ENCODE measurements at places on chromosomes 12 and 14. TPM values are rescaled to one million over a fixed set of nuclear protein-coding genes. Genes with fewer than 3 reads are reported as not detected.

DNA sequence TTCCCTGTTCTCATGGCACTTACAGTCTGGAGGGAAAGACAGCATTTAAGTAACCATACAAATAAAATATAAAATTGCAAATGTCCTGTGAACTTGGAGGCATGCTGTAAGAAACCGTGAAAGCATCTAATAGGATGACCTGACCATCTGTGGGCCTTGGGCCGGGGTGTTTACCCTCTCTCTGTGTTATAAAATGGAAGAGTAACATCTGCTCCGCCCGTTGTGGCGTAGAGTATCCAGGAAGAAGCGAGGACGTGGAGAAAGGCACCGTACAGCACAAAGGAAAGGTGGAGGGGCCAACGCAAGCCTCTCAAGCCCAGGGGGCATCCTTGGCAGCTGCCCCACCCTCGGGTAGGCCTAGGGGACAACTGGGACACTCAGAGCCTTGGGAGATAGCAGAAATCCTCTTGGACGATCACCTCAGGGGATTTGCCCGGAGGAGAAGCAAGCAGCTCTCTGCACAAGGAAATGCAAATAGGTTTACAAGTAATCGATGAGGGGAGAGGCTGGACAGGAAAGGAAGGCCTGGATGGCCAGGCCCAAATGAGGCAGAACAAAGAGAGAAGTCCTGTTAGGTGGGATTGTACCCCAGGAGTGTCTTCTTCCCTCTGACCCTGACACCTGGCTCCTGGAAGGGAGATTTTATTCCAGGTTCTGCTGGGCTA lies 26.2 kb downstream of the VSX2 start:
- no peak for DNase-seq

DNA sequence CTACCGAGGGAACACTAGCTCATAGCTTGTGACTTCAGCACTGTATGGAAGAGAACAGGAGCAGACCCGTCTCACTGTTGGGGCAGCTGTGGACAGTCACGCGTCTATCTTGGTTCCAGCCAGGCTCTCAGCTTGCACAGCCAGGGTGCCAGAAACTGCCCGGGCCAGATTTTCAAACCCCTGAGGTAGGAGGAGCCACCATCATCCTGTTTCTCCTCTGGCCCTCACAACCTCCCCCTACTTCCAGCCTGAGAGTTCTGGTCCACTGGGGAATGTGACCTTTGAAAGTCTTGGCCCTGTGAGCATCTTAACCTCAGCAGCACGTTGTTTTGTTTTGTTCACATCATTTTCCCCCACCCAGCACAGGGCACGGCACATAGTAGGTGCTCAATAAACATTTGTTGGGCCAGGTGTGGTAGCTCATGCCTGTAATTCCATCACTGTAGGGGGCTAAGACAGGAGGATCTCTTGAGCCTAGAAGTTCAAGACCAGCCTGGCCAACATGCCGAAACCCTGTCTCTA lies 50.4 kb downstream of the PSMA6 start:
- DNase-seq = no peak

GRCh38 chr12:119501052-119501451 lies 92.5 kb upstream of the TMEM233 start:
- no peak for DNase-seq

- no peak for DNase-seq
These were observed 239.8 kb upstream of the EGLN3 start for GRCh38 chr14:34190717-34191116.

DNA sequence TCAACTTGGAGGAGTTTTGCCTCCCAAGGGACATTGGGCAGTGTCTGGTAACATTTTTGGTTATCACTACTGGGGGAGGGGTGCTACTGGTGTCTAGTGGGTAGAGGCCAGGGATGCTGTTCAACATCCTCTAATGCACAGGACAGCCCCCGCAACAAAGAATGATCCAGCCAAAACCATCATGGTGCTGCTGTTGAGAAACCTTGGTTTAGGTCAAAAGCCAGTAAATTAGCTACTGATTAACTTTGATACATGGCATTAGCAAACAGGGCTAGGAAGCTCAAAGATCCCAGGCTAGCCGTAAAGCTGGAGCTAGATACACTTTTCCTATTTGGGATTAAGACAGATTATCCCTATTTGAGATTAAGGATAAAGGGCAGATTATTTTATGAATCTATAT lies 8.8 kb downstream of the ALKBH2 start:
- no peak for DNase-seq

GRCh38 chr12:47987411-47988072 lies 16.7 kb downstream of the COL2A1 start:
- DNase-seq = no peak

- DNase-seq = no peak
These were observed 48.0 kb upstream of the LHX5 start for GRCh38 chr12:113519464-113520307.

GRCh38 chr12:63912651-63913050 lies 68.2 kb downstream of the SRGAP1 start:
- no peak for DNase-seq

GRCh38 chr12:41910578-41911320 lies 233.9 kb downstream of the GXYLT1 start:
- DNase-seq = no peak

- no peak for DNase-seq
These were observed 32.1 kb downstream of the CMKLR1 start for GRCh38 chr12:108307006-108307405.

The TMPRSS12 gene
- total RNA-seq = not detected

The GRIN2B gene
- 14.2 TPM for total RNA-seq

The GLI1 gene
- total RNA-seq = 6.4 TPM

The SLC25A21 gene
- 3.5 TPM for total RNA-seq

The AKAP3 gene
- total RNA-seq = 4.3 TPM

The LGR5 gene
- total RNA-seq = not detected

The IRAK4 gene
- total RNA-seq = 6.9 TPM

The NCAPD2 gene
- 177 TPM for total RNA-seq

The SLC48A1 gene
- 20.0 TPM for total RNA-seq

Measured in HCT116 (cell line).